Activated T-cell treated with anti-CD3 and anti-CD28 coated beads, Interleukin-2, amount 50 U/mL, for 72 hours (primary cell): ENCODE measurements at places on chromosomes 3 and 15.

GRCh38 chr3:156417559-156418132, 137.3 kb downstream of the SSR3 start:
- no peak for DNase-seq

- DNase-seq: no peak
Observed at GRCh38 chr15:69658411-69658945, 205.9 kb downstream of the RPLP1 start.

- DNase-seq: no peak
Observed at GRCh38 chr15:60898896-60899295, 330.2 kb downstream of the RORA start.

DNA sequence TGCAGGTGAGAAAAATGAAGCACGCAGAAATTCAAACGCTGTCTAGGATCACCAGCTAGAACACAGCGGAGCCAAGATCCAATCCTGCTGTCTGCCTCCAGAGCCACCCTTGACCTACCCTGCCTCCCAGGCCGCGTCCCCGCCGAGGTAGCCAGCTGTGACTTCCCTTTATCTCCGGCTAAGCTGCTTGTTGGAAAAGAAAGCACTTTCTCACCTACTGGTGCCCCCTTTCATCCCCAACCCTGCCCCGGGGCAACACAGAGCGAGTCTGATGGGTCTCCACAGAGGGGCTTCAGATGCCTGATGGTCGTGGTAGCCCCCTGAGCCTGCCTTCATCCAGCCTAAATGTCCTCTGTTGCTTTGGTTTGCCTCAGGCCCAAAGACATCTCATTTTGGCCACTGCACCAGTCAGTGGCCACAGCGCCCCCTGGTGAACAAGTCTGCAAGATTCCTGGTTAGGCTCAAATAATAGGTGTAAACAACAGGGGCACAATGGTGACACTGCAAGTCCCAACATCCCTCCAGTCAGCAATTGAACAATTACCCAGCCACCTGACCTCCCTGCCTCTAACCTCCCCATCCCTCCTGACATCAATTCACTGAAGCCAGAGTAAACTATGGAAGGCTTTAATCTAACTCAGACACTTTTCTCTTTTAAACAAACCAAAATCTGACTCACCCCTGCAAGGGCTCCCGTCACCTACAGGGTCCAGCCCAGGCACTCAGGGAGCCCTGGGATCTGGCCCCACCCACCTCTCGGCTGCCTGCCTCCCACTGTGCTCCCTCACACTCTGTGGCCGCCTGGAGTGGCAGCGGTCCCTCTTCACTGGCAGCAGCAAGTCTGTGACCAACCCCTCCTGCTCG, 27.3 kb upstream of the BCL2L10 start:
- peak; percentile 75 for DNase-seq

DNA sequence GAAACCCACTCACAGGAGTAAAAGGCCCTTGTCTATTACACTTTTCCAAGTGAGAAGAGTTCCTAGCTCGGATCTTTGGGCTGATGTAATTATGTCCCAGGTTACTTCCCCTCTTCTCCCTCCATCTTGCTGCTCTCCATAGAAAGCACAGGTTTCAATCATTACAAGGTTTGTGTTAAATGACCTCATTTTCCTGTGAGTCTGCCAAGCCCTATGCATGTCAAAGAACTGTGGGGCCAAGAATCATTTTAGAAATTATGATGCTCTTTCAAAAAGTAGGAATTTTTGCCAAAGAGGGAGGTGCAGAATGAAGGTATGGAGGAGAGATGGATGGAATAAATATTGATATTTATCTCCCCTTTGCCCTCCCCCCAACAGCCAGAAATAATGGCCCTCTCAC, 129.3 kb upstream of the TPM1 start:
- DNase-seq: no peak
